ENCODE measurements at places on chromosomes 4 and X.

GRCh38 chrX:70240751-70241150 lies 6.3 kb downstream of the AWAT1 start:
- no peak for DNase-seq

DNA sequence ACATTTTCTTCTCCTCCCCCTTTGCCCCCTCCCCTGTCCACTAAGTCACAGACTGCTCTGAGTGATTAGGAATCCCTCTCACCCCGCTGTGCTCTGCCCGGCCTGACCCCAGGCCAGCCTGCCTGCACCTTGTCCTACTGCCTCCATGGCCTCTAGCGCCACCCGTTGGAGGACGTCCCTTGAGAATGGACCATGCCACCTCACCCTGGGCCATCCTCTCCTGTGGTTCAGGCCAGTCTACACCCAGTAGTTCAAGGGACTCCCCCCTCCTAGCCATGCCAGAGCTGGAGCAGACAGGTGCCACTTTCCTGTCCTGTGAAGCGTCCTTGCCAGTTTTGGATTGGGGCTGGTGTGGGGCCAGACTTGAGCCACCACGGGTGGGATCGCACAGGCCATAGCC lies 9.7 kb upstream of the IRAK1 start:
- DNase-seq: no peak

GRCh38 chr4:74260036-74260435 lies 48.2 kb upstream of the EPGN start:
- no peak for DNase-seq

DNA sequence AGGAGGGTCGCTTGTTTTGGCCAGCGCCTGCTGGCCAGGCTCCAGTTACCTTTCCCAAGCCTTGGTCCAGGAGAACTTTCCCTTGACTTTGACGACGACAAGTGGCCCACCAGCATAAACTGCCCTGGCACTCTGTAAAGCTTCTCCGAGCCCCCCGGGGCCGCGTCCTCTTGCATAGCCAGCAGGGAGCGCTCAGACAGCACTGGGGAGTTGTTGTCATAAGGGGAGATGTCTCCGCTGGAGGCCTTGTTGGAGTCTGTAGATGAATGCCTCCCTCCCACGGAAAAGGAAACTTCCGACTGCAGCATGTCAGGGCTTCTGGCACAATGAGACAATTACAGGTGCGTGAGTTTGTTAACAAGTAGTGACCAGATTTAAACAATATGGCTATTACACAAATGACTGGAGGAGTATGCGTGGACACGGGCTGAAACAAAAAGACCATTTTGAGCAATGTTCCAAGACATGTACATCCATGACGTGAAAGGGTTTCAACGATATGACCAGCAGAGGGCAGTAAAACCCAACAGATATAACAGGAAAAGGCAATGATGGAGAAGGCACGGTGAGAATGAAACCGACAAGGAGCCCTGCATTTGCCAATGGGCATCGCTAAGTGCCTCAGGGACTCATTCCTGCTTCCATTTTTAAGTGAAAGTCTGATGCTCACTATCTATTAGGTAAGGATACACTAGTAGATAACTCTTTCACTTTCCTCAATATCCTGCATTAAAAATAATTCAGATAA lies 33.0 kb downstream of the HCCS start:
- DNase-seq: peak; percentile 78

DNA sequence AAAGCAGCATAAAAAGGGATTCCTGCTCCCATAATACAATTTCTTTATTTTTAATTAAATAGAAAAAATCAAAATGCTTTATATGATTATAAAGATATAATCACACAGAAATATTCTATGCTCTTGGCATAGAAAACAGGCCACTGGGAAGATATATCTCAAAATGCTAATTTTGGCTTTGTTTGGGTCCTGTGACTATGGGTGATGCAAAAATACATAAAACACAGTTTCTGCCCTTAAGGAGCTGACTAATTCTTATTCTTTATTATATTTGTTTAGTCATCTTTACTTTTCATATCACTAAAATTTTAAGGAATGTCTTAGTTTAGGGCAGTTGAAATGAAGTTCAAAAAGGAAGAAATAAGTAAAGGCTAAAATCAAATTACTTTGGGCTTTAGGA lies 7.0 kb upstream of the BMP3 start:
- no peak for DNase-seq

DNA sequence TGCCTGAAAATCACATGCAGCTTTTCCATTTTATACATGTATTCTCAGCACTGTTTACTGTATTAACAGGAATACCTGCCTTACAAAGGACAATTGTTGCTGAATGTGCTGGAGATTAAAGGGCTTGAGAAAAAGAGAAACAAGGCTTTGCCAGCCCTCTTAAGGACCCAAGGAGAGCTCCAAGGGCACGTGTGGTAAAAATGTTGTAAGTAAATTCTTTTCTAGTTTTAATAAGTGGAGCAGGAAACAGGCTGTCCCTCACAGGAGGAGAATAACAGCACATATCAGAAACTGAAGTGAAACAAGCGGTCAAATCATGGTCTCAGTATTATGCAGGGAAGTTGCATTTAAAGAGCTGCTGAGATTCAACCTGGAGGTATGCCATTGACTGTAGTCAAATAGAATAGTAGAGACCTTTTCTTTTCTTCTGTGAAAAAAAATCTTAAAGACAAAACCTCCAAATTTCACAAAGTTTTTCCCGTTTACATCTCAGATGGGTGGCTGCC lies 18.5 kb downstream of the IGFBP7 start:
- no peak for DNase-seq

DNA sequence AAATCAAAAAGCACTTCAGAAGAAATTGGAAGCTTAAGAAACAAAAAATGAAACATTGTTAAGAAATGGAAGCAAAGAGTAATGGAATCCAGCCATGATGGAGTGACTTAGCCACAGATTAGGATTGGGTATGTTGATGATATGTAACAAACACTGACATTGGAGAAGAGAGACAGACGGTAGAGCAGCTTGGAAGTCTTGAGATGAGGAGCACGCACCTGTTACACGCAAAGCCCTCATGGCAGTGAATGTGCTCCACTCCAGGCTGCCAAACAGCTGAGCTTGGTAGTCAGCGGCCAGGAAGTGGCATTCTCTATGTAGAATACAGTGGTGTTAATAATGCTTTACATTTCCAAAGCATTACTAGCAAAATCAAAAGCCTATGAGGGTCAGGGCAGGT lies 56.9 kb upstream of the GPRIN3 start:
- DNase-seq: no peak

GRCh38 chr4:139682309-139682708 lies 16.7 kb downstream of the MGST2 start:
- no peak for DNase-seq

- DNase-seq: no peak
These were observed 31.4 kb upstream of the PITX2 start for GRCh38 chr4:110654254-110654635.

GRCh38 chrX:39891781-39892180 lies 206.0 kb downstream of the BCOR start:
- no peak for DNase-seq

GRCh38 chr4:176735300-176735699 lies 57.4 kb downstream of the VEGFC start:
- no peak for DNase-seq

DNA sequence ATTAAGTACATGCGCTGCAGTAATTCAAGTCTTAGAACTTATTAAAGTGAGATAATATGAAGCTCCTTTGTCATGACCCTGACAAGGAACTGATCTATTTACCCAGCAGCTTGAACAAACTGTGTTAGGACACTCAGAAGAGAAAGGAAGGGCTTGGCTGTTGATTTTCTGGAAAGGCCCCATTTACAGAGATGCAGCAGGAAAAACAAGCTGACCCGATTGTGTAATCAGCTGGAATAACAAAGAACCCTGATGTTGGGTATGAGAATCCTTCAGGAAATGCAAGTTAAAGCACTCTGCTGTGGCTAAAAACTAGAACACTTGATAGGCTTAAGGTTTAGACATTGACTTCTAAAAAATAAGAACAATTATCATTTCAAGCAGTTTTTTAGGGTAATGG lies 64.8 kb downstream of the TBC1D9 start:
- DNase-seq: no peak

GRCh38 chr4:161376275-161376674 lies 787.5 kb downstream of the FSTL5 start:
- DNase-seq: no peak

DNA sequence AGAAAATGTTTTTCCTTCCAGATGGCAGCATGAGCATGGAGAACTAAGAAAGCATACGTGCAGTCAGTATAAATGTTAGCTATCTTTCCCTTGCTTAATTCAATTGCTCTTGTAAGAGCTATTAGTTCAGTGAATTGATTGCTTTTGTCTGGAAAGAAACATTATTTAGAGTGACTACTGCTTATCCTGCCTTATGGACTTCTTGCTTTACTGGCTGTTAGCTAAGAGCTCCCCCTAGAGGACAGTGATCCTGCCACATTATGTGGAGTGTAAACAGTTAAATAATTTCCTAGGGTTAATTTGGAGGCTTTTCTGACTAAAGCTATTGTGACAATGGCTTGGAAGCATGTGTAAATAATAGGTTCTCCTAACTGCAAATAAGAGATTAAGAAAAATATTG lies 1402.4 kb downstream of the FAM133A start:
- no peak for DNase-seq

DNA sequence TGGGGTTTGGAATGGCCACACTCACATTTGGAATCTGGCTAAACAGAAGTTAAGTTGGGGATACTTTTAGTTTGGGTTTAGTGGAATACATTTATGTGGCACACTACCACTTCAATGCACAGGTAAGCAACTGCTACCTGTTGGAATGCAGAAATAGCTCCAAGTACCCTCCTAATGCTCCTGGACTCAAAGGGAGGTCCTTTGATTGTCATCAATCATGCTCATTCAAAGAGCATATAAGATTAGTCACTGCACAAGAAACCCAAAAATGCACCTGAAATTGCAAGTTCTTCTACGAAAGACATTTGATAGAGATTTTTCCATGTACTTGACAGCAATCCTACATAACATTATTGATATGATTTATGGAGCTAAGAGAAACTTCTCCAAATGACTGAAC lies 247.7 kb downstream of the ANKRD50 start:
- DNase-seq: no peak

- DNase-seq: no peak
These were observed 518.3 kb upstream of the ZFP42 start for GRCh38 chr4:187477224-187477623.

DNA sequence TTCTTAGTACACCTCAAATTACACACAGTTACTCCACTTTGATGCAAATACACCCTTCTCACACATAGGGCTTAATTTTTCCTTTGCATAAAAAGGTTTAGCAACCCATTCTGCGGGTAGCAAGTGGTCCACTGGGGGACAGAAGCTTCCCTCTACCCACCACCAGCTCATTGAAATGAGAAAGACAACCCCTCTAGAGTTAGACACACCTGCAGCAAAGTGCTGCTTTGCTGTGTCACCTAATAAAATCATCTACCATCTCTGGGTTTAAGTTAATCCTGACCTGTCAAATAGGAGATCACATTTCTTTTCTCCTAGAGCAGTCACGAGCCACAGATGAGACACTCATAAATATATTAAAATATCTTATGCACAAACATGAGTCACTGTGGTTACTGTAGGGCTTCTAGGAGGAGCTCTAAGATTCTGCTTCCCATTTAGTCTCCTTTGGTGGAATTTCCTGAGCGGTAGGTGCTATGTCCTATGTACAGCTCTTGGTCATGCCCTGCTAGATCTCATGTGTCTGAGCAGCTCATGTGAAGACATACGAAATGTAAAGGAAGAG lies 11.9 kb downstream of the BMX start:
- no peak for DNase-seq

DNA sequence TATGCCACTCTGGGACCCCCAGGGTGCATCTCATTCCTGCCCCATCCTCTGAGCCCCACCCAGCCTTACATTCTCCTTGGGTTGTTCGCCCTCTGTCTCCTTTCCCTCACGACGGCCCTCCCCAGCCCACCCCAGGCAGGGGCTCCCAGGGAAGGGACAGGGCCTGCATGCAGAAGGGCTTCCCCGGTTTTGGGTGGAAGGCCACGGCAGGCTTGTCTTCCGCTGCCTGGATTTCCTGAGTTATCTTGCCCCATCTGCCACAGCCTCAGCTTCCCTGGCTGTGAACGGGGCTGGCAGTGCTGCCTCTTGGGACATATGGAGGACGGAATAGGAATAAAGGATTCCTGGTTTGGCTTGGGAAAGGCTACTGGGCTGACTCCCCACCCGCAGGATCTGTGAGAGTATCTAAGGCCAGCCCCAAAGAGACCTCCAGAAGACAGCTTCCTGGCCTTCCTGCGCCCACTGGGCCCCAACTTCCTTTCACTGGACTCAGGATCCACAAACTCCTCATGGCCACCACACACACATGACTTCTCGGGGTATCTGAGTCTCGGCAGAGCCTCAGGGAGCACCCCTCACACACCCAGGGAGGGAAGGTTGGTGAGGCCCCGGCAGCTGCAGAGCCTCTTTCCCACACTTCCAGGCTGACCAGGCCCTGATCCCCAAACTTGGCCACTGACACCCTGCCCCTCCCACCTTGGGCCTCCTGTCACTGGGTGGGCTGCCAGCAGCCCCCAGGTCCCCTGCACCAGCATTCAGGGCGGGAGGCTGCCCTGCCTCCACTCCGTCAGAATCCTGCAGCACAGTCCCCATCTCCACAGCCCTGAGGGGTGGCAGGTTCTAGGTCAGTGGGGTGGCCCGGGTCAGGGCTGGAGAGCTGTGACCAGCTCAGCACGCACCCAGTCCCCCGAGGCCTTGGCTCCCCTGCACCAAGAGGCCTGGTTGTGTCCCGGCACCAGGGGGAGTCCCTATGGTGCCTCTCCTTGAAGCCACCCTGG lies 3.5 kb upstream of the MXD4 start:
- DNase-seq: no peak

DNA sequence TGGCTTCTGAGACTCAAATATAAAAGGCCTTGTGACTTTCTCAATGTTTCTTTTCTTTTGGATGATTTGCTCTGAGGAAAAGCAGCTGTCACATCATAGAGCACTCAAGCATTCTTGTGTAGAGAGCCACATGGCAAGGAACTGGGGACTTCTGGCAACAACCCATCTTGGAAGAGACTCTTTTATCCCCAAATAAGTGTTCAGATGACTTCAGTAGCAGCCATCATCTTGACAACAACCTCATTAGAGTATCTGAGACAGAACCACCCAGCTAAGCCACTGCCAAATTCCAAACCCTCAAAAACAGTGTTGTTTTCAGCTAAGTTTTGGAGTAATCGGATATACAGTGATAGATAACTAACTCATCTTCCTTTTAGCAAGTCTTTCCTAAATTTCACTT lies 1431.7 kb upstream of the IGFBP7 start:
- DNase-seq: no peak

All from renal pelvis (tissue), 12 donors.